Activated T-helper 9 cell treated with anti-CD3 and anti-CD28 coated beads, Interleukin-2, amount 50 U/mL, for 16 hours (primary cell): ENCODE measurements at places on chromosomes 13 and 19.

DNA sequence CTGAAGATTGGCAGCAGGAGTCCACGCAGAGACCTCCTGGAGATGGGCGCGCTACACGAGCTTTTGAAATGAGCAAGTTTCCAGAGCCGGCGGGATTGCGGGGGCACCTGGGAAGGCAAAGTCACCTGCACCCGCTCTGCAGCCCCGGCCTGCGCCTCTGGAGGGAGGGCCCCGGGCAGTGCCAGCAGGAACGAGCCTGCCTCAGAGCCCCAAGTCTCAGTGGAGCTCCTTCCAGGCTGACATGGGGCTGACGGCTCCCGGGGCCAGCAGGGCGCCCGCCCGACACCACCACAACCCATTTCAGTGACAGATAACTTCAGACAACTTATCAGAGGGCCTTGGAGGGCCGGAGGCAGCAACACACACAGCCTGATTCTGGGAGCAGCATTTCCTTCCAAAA is 45.0 kb downstream of the RASA3 start:
- no peak for DNase-seq

DNA sequence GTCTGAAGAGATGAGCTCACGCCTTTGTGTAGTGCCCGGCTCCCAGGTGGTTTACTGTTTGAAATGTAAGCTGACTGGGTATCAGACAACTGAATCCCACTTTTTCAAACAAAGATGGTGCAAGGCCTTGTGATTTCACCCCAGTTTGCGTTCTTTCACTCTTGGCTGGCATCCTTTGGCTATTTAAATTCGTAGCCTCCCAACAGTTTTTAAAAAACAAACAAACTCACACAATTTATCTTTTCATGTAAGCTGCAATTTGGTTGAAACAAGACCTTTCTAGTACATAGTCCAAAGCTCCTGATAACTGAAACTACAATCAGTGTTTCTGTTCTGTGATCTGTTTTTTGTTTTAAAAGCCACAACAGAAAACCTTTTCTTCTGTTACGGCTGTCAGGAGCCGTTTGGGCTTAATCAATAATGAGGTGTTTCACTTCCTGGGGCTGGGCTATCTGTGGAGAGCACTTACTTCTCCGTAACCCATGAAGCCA is 65.1 kb upstream of the NPAS1 start:
- DNase-seq: no peak

DNA sequence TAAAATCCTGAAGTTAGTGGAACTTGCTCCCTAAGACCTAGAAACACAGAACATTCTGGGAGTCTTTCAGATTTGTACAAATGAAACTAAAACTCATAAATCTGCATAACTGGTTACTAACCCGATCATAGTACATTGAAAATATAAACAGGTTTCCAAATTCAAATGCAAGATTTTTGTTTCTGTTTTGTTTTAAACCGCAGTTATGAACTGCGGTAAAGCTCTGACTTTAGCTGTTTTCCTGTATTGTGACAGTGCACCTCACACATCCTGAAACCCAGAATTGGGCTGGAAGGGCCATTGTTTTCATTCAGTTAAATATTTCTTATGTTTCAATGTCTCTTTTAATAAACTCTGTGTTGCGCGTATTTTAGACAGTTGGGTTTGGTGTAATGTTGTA is 204.7 kb downstream of the SHISA2 start:
- DNase-seq: no peak

DNA sequence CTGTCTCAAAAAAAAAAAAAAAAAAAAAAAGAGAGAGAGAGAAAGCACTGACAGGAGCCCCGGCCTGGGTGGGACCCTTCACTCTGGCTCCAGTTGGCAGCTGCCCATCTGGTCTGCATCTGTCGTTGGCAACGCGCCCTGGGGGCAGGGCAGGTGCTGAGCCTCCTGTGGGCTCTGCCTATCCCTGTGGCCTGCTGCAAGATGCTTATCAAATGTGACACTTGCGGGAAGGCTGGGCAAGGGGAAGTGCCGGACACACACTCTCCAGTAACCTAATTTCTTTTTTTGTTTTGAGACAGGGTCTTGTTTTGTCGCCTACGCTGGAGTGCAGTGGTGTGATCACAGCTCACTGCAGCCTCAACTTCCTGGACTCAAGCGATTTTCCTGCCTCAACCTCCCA is 10.7 kb upstream of the KPTN start:
- DNase-seq: no peak

GRCh38 chr13:96768524-96768923 is 225.8 kb downstream of the OXGR1 start:
- DNase-seq: no peak

DNA sequence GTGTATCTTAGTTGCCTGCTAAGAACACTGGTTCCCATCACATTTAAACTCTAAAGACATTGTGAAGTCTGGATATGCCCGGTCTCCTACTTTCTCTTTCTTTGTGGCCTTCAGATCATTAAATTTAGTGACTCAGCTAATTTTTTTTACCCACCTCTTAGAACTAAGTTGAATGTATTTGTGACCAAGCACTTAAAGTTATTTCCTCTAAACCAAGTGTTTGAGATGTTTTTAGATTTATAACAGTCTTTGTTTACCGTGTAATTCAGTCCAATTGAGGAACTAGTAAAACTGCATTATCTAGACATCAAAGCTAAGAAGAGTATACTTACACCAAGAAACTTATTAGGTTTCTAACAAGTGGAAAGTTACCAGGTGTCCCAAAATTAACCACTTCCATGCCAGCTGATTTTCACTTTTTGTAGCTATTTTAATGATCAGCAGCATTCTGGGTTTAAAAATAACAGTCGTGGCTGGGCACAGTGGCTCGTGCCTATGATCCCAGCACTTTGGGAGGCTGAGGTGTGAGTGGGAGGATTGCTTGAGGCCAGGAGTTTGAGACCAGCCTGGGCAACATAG is 53.1 kb downstream of the ARHGAP35 start:
- no peak for DNase-seq

GRCh38 chr19:5914946-5915781 is 1.1 kb downstream of the CAPS start:
- no peak for DNase-seq

GRCh38 chr19:1250437-1251260 is 2.3 kb downstream of the MIDN start:
- no peak for DNase-seq
